Activated CD4-positive, alpha-beta T cell treated with anti-CD3 and anti-CD28 coated beads, Interleukin-2, Interleukin-4, amounts not matched to agents 100 ng/mL and 50 ng/mL, durations not matched to agents 16 hours and 8 hours (primary cell): ENCODE measurements at places on chromosomes 11 and 22.

DNA sequence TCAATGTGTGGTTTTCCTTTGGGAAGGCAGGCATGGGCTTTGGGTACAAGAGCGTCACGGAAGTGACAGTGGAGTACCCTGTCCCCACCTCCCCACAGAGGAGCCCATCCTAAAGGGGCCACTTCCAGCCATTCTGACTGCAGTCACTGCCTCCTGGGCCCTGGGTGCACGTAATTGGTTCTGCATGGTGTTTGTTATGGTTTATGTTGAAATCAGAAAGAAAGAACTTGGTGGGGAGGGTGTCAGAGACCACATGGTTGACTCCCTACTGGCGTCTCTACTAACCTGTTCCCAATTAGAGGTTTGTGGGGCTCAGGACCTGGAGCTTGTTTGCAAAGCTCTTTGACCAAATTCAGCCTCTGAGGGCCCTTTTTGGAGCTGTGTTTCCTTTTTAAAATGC is 40.8 kb downstream of the RIBC2 start:
- no peak for DNase-seq

GRCh38 chr11:6414874-6415328 is 4.0 kb downstream of the APBB1 start:
- peak; percentile 38 for DNase-seq

DNA sequence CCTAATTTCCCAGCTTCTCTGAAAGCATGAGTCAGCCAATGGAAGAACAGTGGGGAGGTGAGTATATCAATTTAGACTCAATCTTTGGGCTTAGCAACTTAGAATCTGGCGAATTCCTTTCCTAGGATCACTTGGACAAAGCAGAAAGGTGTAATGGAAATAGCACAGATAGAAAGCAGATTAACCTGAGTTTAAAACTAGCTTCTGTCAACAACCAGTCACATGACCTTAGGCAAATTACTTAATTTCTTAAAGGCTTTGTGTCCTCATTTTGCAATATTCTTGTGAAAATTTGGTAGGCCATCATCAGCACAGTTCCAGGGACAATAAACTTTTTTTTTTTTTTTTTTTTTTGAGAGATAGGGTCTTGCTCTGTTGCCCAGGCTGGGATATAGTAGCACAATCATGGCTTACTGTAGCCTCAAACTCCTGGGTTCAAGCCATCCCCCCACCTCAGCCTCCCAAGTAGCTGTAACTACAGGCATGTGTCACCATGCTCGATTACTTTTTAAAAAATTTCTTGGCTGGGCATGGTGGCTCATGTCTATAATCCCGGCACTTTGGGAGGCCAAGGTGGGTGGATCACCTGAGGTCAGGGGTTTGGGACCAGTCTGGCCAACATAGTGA is 40.8 kb upstream of the PCF11 start:
- no peak for DNase-seq

DNA sequence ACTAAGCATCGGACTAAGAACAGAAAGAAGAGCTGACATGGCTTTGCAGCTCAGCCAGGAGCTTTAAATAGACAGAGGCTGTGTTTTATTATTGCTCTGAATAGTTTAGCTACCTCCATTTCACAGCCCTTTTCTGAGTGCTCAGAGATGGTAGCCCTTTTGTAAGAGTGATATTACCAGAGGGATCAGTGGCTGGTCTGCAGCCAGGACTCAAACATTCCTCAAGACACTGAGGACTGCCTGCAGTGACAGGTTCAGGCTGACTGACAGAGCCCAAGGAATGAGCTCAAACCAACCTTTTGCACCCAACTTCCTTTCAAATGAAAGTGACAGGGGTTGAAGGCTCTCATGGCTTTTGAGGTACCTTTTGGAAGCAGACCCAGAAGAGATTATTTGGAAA is 189.0 kb downstream of the DDX10 start:
- DNase-seq = no peak

- DNase-seq = no peak
These were observed 4.8 kb downstream of the MAP3K11 start for GRCh38 chr11:65609229-65609628.

DNA sequence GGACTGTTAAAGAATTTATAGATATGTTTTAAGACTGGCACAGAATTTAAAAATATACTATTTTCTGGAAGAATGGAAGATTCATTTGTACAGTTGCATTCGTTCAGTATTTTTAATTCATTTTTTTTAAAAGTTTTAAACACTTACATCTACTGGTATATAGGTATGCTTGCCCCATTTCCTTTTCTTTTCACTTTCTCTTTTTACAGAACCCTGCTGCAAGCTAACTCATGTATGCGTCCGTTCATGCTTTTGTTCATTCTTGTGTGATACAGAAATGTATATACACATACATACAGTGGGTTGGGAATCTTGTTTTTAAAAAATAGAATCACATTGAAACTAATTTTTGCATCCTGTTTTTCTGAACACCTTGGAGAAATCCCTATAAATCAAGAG is 31.0 kb downstream of the PACS1 start:
- no peak for DNase-seq

- peak; percentile 73 for DNase-seq
These were observed 2.4 kb downstream of the UCP2 start for GRCh38 chr11:73980001-73980961.

DNA sequence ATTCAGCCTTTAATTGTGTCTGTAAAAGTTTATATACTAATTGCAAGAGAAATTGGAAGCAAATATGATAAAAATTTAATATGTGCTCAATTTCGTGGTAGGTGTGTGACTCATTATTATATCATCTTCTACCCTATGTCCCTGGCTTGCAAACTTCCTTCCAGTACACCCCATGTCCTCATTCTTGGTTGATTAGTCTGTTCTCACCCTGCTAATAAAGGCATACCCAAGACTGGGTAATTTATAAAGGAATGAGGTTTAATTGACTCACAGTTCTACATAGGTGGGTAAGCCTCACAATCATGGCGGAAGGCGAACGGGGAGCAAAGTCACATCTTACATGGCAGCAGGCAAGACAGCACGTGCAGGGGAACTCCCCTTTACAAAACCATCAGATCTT is 11.9 kb downstream of the MRGPRX3 start:
- no peak for DNase-seq

DNA sequence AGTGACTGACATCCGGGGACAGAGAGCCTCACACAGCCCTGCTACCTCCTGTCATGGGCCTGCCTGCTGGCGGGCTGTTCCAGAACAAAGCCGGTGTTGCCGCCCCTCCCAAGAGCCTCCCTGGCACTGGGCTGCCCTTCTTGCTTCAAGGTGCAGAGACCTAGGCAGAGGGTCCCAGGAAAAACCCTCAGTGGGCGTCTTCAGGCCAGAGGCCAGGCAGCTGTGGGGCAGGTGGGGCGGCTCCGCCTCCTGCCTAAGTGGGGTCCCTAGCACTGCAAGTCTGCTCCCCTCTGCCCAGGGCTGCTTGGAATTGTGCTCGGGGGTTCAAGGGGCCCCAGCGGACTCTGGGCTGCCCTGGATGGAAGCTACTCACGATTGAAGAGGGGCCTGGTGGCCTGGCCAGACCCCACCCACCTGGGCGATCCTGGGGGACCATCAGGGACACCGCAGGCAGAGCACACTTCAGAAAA is 20.4 kb upstream of the GNB1L start:
- DNase-seq = no peak

DNA sequence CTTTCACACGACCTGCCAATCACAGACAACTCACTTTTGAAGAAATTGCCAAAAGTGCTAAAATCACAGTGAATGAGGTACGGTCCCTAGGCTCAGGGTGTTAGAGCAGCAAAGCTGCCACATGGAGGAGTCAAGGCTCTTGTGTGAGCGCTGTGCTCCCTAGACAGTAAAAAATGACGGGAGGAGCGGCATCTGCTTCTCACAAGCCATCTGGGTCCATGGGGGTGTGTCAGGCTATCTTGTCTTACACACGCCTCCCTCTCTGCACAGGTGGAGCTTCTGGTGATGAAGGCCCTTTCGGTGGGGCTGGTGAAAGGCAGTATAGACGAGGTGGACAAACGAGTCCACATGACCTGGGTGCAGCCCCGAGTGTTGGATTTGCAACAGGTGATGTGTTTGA is 14.8 kb downstream of the PSMD13 start:
- no peak for DNase-seq

DNA sequence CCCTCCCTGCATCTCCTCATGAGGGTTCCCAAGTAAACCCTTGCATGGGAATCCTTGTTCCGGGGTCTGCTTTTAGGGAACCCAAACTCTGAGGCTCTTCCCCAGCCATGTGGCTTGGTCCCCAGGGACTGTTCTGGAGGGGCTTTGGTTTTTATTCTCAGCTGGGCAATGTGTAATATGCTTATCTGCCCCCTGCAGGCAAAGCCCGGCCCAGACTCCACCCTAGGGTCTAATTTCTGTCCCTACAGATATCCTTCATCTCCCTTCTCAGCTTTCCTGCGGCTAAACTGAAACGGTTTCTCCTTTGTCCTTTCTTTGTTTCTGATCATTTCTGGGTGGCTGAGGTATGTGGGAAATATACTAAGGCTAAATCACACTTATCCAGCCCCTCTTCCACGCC is 37.1 kb downstream of the TST start:
- no peak for DNase-seq

- DNase-seq = no peak
These were observed 32.6 kb upstream of the APLP2 start for GRCh38 chr11:130037058-130037457.

DNA sequence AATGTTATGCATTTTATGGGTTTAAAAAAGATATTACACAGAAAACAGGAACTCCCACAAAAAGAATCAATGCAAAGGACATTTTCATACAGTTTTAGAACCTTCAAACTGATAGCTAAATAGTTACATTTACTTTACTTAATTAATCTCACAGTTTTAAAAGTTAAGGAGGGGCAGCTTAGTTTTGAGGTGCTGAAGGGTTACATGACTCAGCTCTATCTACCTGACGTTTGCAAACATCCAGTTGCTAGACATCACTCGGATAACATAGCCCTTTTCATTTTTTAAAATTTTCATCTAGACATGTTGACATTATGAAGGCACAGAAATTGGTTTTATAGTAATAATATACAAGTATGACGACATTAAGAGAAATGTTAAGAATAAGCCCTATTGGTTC is 53.7 kb upstream of the HSD17B12 start:
- no peak for DNase-seq

GRCh38 chr22:17501679-17502285 is 61.5 kb upstream of the SLC25A18 start:
- peak; percentile 44 for DNase-seq

DNA sequence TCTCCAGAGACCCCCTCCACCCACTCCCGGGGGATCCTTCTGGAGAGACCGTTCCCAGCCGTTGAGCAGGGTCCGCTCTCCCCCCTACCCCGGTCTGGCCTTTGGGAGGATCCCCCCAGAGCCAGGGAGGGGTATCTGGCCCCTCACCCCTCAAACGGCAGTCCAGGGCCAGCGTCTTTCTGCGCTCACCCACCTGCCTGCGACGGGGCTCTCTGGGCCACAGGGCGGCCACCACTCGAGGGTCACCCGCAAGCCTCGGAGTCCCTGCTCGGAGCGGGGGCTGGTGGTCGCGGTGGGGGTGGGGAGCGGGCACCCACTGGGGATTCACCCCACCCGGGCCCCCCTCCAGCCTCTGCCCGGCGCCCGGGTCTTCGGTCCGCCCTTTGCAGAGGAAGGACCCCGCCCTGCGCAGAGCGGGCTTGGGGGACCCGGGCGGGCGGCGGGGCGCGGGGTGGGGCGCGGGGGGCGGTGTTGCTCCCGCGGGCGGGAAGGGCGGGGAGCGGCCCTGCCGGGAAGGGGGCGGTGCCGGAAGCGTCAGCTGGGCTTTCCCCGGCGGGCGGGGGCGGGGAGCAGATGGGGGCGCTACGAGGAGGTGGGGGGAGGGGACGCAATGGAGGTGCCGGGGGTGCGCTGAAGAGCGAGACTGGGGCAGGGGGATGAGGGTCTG is 16.6 kb downstream of the CRELD2 start:
- DNase-seq = peak; percentile 89

GRCh38 chr11:45931739-45932138 is 9.3 kb downstream of the LARGE2 start:
- DNase-seq = no peak

DNA sequence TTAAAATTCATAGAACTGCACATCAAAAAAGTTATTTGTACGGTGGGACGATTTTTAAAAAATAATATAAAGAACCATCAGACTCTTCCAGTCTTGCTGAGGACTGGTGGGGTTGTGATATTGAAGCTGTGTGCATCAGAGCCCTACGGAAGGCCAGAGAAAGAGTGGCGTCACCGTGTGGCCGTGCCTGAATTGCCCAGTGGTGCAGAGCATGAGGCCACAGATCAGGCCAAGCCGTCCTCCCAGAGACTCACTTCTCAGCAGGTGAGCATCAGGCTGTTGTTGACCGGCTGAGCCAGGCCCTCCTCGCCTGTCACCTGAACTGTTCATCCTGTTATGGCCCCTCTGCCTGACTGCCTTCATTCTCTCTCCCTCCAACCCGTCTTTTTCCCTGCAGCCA is 1013.9 kb downstream of the TBC1D22A start:
- no peak for DNase-seq

- DNase-seq = no peak
These were observed 22.6 kb downstream of the ADAMTS15 start for GRCh38 chr11:130470832-130471706.

DNA sequence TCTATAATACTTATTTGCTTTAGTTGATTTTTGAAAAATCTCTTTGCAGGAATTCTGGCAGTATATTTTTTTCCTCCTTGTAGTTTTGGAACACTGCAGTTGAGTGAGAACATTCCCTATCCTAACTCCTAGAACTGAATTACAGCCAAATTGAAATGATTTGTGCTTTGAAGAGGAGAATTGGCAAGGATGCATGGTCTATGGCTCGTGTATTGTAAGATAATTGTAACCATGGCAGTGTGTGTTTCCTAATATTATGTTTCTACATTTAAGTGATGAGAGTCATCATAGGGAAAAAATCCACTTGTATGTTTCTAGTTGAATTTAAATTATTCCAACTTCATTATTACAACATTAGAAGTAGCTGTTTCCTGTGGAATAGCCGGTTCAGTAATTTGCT is 80.9 kb upstream of the MYO18B start:
- no peak for DNase-seq

- DNase-seq = no peak
These were observed 55.8 kb upstream of the THY1 start for GRCh38 chr11:119478711-119479285.

- DNase-seq = no peak
These were observed at the start of gene WNT11 for GRCh38 chr11:76206327-76207081. TSS of gene WNT11 (minus strand) at chr11:76206502. CDS start at chr11:76206407, 95 bp downstream.

DNA sequence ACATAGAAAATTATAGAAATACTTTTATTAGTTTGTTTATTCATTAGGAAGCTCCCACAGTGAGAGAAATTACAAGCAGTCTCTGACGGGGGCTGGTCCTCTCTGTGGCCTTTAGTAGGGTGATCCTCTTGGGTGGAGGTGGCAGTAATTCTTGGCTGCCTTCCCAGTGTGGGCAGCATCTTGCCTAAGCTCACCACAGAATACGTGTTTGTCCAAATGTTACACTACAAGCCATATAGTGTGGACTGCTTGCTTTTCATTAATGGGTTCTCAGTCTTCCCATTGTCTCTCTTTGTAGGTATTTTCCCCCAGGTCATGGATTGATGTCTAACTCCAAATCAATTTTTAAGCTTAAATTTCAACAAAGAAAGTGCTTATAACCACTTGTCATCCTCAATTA is 43.3 kb downstream of the ENDOD1 start:
- no peak for DNase-seq
